Aorta (tissue), 5 donors: ENCODE measurements at places on chromosomes 6 and 20. TPM values are rescaled to one million over a fixed set of nuclear protein-coding genes. Genes with fewer than 3 reads are reported as not detected.

DNA sequence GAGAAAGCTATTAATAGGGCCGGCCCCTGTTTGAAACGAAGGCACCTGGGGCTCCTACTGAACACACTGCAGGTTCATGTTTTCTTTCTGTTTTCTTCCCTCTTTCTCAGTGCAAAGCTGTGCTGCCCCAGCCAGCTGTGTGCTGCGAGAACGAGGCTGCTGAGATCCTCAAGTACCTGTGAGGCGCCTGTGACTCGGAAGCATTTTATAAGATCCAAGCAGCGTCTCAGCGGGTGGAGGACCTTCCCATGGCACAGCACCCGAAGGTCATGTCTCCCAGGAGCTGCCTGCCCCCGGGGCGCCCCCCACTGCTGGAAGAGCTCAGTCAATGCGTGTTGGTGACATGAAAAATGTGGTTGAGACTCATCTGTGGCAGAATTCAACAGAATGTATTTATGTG is 66.3 kb downstream of the SMOC2 start:
- DNase-seq, result no peak
- no peaks in the 10 kb centered on the region for H3K27me3 ChIP-seq
- no peaks in the 10 kb centered on the region for H3K36me3 ChIP-seq

DNA sequence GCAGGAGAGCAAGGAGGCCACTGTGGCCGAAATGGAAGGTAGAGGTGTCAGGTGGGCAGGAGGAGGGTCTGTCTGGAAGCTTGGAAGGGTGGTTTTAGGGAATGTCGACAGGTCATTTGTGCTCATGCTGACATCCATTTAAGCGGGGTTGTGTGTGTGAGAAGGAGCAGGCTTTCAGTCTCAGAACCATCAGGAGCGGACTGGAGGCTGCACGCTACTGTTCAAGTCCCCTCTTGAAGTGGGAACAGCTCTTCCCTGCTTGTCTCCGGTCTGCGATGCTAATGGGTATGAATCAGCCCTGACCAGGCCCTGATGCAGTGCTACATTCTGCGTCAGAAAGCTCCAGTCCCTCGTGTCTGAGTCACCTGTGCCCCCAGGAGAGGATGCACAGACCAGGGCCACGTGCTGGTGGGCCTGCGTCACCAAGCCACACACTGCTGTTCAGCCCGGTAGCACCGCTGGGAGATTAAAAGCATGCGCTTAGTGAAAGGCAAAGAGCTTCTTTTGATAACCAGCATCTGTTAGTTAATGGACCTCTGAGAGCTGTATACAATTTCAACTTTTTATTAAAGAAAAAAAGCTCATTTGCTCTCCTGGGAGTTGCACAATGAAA is 58.0 kb downstream of the APCDD1L start:
- no peak overlapping the region for H3K4me3 ChIP-seq
- no peak for DNase-seq
- H3K36me3 ChIP-seq, result no peaks in the 10 kb centered on the region
- H3K27ac ChIP-seq, result no peak overlapping the region
- H3K27me3 ChIP-seq, result no peaks in the 10 kb centered on the region

DNA sequence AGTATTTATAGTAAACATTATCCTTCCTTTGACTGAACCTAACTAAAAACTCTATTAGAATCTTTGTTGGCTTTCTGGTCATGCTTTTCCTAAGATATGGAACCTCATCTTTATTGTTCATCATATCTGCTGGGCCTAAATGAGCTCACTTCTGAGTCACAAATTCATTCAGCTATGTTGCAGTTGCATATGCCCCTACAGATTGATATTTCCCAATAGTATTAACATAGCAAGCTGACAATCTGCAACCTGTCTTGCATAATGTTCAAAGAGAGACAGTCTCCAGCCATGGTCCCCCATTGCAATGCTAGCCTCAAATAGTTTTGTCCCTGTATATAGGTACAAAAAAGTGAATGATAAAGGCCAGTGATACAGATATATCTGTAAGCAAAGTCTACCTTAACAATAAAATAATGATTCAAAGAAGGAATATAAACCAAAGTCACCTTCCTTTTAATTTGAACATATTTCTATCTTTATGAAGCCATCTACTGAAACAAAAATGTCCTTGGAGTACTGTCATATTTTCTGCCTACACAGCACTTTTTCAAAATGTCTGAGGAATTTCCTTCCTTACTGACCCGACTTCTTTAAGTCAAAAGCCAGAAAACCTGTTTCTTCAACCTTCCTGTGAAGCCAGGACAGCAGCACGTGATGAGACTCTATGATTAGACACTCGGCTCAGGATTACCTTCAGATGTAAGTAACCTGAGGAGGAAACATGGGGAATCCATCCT is 140.7 kb downstream of the UBE3D start:
- no peak overlapping the region for H3K4me3 ChIP-seq
- H3K36me3 ChIP-seq, result no peaks in the 10 kb centered on the region
- no peaks in the 10 kb centered on the region for H3K27me3 ChIP-seq
- no peak for DNase-seq
- no peaks in the 10 kb centered on the region for H3K4me1 ChIP-seq
- H3K27ac ChIP-seq, result no peak overlapping the region

Gene MCM3
- 21.6 TPM for polyA plus RNA-seq

Gene MAN1A1
- polyA plus RNA-seq, result 22.2 TPM

Gene MUCL3
- 0.13 TPM for polyA plus RNA-seq
